OCI-LY7 (cell line): ENCODE measurements at places on chromosomes 12 and 14.

DNA sequence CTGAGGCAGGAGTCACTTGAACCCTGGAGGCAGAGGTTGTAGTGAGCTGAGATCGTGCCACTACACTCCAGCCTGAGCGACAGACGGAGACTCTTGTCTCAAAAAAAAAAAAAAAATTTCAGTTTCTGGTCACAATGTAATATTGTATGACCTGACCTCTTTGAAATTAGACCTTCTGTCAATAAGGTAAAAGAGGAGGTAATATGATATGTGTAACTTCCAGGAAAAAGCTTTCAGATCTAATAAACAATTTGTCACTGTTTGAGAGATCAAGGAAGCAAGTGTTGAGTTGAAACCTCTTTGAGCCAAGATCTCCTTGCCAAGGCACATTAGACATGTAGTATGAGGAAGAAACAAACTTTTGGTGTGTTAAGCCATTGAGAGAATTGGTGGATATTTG, 101.7 kb upstream of the ATF7IP start:
- DNase-seq, result no peak

DNA sequence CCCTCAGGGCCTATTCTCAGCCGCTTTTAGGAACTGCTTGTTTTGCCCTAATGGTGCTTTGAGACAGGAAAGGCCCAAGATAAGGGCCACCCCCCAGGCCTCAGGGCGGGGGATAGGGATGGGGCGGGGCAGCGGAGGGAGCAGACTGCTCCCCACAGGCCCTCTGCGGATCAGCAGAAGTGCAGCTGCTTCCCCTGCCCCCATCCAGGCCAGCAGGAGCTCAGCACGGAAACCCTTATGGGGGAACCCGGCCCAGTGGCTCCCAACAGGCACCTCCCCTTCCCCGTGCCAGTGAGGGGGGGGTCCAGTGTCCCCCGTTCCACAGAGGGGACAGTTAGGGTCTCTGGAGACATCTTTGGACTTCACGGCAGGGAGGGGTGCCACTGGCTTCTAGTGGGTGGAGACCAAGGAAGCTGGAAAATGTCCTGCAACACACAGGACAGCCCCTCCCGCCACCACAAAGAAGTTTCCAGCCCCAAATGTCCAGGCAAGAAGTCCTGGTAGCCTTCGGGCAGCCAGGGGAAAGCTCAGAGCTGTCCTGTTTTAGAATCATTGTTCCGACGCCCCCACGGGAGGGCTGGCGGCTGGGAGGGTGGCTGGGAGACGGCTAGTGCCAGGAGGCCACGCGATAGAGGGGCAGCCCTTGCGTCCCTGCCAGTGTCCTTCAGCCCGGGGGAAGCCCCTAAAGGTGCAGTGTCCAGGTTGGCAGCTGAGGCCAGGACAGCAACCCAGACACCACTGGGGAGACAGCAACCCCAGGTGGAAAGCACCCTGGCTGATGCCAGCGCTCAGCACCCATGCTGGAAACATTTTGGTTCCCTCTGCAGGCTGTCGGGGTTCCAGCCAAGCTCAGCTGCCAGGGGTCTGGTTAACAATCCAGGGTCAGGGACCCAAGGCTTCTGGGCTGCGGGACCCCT, 10.4 kb upstream of the GPR132 start:
- DNase-seq, result no peak

GRCh38 chr12:92987846-92988621, 58.9 kb upstream of the EEA1 start:
- peak; percentile 89 for DNase-seq

GRCh38 chr14:53711205-53711604, 245.4 kb downstream of the BMP4 start:
- no peak for DNase-seq

DNA sequence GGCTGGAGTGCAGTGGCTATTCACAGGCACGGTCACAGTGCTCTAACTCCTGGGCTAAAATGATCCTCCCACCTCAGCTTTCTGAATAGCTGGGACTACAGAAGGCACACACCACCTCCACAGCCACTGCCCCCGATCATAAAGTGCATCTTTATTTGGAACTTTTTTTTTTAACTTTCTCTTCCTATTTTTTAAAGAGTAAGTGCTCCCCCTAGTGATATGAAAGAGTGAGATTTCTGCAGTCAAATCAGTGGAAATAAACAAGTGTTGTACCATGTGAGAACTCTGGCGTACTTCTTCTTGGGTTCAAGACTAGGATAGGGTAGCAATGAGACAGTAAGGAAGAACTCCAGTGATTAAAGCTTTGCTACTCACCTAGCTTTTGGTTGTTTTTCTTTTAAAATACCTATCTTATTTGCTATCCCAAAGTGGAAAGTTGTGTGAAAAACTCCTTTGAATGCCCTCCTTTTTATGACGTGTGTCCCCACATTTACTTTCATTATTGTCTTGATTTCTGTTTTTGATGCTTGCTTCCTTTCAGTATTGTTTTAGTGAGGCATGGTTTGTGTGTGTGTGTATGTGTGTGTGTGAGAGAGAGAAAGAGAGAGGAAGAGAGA, 6.6 kb downstream of the PPP4R4 start:
- DNase-seq, result peak; percentile 76

DNA sequence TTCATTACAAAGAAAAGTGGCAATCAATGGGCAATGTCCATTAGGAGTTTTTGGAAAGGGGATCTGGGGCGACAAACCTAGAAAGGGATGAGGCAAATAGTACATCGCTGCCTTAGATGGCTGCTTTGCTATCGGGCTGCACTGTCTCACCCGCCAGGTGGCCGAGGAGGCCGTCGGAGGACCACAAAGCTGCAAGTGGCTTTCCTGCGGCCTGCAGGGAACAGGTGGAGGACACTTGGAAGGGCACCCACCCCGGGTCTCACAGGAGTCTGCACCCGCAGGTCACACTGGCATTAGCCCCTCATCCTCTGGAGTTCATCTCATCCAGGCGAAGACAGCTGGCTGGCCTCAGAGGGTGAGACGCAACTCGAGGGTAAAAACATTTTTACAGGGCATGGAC, 1392.5 kb downstream of the AACS start:
- no peak for DNase-seq

GRCh38 chr12:65427646-65428045, 149.2 kb downstream of the MSRB3 start:
- DNase-seq, result no peak

- DNase-seq, result no peak
Observed at GRCh38 chr12:40643976-40644375, 48.3 kb upstream of the CNTN1 start.

GRCh38 chr12:106233011-106233410, 14.8 kb downstream of the CKAP4 start:
- no peak for DNase-seq

DNA sequence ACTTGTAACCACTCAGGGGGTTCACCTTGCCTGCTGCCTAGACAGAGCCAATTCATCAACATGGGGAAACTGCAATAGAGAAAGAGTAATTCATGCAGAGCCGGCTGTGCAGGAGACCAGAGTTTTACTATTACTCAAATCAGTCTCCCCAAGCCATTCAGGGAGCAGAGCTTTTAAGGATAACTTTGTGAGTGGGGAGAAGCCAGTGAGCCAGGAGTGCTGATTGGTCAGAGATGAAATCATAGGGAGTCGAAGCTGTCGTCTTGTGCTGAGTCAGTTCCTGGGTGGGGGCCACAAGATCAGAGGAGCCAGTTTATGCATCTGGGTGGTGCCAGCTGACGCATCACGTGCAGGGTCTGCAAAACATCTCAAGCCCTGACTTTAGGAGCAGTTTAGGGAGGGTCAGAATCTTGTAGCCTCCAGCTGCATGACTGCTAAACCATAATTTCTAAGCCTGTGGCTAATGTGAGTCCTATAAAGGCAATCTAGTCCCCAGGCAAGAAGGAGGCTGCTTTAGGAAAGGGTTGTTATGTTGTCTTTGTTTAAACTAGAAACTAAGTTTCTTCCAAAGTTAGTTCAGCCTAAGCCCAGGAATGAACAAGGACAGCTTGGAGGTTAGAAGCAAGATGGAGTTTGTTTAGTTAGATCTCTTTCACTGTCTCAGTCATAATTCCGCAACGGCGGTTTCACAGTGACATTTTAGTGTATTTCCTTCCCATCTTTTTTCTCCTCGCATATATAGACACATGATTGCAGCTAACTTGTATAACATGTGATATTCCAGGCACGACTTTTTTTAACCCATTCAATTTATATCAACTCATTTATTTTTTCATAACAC, 68.9 kb upstream of the NCOR2 start:
- no peak for DNase-seq

DNA sequence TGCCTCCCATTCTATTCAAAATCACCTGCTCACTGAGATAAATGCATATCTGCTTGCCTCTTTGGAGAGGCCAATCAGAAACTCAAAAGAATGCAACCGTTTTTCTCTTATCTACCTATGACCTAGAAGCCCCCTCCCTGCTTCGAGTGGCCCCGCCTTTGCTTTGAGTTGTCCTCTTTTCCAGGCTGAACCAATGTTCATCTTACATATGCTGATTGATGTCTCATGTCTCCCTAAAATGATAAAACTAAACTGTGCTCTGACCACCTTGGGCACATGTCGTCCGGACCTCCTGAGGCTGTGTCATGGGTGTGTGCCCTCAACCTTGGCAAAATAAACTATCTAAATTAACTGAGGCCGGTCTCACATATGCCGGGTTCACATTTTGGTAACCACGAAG, 64.1 kb upstream of the HECTD1 start:
- no peak for DNase-seq

- no peak for DNase-seq
Observed at GRCh38 chr12:124856842-124857178, 6.9 kb downstream of the SCARB1 start.

- no peak for DNase-seq
Observed at GRCh38 chr12:107099917-107100316, 6.6 kb upstream of the CRY1 start.

- no peak for DNase-seq
Observed at GRCh38 chr12:1117371-1117770, 126.3 kb downstream of the ERC1 start.

- no peak for DNase-seq
Observed at GRCh38 chr12:51863363-51863932, 14.9 kb upstream of the FIGNL2 start.
